BJ (cell line): ENCODE measurements at places on chromosomes 4 and X.

DNA sequence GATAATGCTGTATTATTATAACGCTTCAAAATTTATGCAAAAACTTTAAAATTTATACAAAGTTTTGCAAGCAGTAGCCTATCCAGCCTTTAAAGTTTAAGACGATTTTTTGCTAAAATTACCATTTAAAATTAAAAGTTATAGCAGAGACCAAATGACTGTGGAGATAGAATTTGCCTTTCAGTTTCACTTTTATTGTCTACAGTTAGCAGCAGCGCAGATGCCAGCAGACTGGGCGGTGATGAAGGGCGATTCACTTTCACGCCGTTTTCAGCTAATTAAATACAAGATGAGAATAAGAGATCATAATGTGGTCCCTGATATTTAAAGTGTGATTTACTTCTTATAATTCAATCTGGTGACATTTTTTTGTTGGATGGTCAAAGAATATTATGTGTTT is 1381.5 kb upstream of the ADGRL3 start:
- no peak for DNase-seq

DNA sequence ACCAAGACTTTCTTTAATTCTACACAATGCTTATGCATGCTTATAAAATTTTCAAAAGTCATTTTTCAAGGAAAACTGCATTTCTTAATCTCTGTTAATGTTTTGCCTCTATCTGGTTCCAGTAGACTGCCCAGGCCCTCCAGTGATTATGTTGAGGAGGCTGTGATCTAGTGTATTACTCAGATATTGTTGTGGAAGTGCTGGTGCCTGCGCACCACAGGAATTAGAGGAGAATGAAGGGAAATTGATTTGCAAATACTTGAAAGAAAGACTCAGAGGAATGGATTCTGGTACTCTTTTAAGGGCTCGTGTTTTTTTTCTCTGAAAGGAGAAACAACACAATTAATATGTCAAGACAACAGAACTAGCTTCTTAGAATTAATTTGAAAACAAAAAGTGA is 1015.1 kb downstream of the RPA4 start:
- DNase-seq: peak; percentile 14

DNA sequence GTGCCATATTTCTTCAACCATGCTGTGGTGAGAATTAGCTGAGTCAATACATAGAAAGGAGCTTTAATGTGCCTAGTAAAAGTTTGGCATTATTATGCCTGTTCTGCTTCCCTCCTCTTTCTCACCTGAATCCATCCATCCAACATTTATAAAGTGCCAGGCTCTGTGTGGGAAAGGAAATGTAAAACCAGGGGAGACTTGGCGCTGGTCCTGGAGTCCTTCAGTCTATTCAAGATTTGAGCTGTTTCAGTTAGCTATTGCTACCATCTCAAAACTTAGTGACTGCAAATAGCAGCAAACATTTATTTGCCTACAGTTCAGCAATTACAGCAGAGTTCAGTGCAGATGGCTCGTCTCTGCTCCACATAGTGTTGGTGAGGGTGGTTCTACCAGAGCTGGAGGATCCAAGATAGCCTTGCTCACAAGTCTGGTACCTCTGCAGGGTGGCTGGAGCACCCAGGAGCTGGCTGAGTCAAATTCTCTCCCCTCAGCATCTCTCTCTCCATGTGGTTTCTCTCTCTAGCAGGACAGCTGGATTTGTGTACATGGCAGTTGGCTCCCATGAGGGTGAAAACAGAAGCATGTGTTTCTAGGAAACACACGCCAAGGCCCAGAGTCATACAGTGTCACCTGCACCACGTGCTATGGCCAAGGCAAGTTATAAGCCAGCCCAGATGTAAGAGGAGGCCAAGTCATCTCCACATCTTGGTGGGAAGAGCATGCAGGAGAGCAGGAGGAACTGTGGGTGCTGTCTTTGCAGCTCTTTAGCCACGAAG is 77.3 kb downstream of the FHDC1 start:
- no peak for DNase-seq

- no peak for DNase-seq
Observed at GRCh38 chr4:17876943-17877342, 66.2 kb downstream of the NCAPG start.

DNA sequence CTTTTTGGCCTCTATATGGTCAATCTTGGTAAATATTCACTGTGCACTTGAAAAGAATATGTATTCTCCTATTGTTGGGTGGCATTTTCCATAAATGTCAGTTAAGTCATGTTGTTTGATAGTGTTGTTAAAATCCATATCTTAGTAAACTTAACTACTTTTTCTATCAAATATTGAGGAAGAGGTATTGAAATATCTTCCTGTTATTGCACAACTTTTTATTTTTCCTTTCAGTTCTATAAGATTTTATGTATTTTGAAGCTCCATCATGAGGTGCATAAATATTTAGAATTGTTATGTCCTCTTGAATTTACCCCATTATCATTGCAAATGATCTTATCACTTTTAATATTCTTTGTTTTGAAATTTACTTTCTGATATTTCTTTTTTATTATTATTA is 3.4 kb downstream of the GK2 start:
- no peak for DNase-seq

- peak; percentile 74 for DNase-seq
Observed at GRCh38 chr4:186932631-186933187, 209.1 kb upstream of the FAT1 start.

GRCh38 chrX:130100180-130100579 is 10.1 kb downstream of the ELF4 start:
- peak; percentile 43 for DNase-seq

- no peak for DNase-seq
Observed at GRCh38 chrX:68429216-68429615, 4.1 kb downstream of the OPHN1 start.

- DNase-seq: no peak
Observed at GRCh38 chr4:123510659-123511058, 114.1 kb downstream of the SPRY1 start.

- no peak for DNase-seq
Observed at GRCh38 chr4:164405774-164406173, 348.2 kb upstream of the SMIM31 start.

DNA sequence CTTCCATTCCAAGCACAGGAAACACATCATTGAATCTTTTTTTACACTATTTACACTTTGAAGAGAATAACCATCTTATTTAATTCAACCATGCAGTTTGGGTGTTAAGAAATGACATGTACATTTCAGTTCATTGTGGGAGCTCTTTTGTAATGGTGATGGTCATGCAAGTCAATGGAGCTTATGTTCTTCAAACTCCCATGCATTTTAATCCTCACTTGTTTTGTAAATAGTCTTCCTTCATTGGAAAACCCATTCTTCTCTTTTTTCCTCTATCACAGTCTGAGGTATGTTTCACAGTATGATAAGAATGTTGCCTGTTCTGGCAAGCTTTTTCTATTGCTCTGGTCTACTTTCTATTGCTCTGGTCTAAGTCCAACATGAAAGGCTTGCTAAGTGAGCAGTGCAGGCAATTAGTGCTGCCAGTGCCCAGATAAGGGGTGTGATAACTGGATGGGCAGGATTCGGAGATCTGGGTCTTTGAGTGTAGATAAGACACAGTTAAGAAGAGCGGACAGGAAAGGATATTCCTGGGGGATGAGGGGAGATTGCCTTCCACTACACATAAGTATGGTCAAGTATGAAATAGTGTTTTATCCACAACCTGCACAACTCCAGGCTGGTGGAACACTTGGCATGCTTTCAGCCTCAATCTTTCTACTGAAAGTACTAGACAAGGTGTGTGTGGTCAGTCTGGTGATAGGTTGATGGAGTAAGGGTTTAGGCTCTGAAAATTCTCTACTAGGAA is 17.1 kb downstream of the AFP start:
- no peak for DNase-seq

- no peak for DNase-seq
Observed at GRCh38 chrX:126272795-126273497, 106.9 kb upstream of the DCAF12L2 start.

DNA sequence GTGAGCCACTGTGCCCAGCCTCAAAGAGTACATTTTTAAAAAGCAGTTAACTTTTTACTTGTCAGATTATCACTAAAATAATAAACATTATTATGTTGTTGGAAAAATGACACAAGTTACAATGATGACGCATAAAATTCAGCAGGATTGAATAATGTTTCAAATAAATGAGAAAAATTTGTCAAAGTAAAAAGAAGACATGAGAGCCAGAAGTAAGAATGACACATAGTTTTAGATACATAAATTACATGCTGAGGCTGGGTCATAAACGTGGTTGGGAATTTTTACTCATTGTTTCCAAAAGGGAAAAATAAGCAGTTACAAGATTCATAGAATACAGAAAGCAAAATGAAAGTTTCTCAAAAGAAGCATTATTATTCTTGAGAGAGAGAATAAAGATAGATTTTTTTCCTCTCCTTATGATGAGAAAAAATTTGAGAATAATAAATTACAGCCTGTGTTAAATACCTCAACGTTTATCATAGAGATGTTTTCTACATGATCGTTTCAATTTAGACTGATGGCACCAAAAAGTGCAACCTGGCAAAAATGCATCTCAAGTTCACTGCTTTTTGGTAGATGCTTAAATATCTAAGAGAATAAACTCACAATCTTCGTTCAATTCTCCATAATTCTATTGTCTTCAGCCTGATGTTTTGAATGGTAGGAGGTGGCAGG is 40.4 kb downstream of the GUCY1B1 start:
- DNase-seq: no peak

DNA sequence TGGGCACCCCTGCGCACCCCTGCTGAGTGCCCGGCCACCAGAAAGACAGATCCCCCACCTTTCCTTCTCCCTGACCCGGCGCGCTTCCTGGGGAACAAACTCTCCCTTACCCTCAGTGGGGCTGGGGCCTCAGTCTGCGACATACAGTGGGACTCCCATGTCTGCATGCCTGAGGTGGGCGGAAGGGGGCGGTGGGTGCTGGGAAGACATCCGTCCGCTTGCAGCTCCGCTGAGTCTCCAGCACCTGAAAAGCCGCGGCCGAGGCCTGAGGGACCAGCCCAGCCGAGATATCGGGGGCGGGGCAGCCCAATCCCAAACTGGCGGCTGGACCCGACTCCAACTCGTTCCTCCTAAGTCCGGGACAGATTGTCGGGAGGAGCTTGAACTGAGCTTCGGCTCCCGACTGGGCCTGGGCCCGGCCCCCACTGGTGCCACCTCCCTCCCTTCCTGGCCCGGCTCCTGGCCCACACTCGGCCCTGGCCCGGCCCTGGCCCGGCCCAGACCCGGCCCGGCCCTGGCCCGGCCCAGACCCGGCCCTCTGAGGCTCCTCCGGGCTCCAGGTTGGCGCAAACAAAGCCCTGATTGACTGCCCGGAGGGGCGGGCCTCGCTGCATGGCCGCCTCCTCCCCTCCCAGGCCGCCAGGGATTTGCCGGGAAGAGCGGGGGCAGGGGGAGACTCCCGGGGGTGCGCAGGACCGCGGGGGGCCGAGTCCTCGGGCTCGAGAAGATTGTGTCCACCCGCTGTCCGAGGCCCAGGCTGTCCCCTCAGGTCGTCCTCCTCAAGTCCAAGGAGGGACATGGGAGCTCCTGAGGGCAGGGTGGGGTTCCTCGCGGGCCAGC is 877 bp upstream of the SLC16A2 start:
- no peak for DNase-seq

- no peak for DNase-seq
Observed at GRCh38 chrX:72305286-72306084, at the start of gene CITED1. Gene CITED1, minus strand, starts transcription at chrX:72305914. Its CDS starts 3,045 bp downstream, at chrX:72302869.

DNA sequence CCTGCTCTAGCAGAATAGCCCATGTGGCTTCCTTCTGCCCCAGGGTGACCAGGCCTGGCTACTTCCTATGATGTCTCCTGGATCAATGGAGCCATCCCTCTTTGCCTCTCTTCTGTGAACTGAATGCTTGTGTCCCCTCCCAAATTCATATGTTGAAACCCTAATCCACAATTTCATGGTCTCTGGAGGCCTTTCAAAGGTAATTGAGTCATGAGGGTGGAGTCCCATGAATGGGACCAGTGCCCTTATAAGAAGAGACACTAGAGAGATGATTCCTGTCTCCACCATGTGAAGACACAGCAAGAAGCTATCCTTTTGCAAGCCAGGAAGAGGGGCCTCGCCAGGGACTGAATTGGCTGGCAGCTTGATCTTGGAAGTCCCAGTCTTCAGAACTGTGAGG is 18.4 kb downstream of the CCKAR start:
- no peak for DNase-seq

- no peak for DNase-seq
Observed at GRCh38 chrX:48972220-48973164, 848 bp upstream of the KCND1 start.

DNA sequence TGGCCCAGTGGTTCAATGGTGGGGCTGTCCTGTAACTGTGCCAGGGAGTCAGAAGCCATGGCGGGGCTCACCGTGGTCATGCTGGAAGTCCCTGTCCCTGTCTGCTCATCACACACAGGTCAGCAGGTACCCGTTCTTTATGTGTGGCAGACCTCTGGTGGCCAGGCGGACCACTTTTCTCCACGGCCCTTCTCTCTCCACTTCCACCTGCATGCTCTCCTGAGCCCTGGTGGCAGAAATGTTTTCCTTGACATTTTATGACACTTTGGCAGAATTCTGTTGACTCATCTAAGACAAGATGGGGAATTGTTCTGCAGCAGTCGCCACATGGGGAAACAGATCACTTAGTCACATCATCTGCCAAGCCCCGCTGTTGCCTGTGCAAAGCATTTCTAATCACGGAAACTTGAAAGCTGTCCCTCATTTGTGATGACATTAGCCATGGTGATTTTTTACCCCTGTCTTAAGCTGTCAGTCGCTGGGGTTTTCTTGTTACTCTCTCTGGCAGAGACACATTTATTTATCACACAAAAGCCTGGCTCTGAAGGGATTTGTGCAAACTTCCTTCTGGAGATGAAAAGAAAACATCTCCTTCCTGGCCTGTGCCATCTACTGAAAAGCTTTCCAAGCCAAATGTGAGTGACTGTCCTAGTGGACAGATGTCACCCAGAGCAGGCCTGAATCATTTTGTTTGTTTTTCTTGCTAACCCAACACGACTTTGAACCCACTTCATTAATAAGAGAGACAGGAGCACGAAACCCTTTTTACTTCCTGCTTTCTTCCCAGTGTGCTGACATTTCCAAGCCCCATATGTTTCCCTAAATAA is 38.8 kb upstream of the STIM2 start:
- no peak for DNase-seq

- no peak for DNase-seq
Observed at GRCh38 chr4:153713866-153714646, 30.0 kb downstream of the TLR2 start.

DNA sequence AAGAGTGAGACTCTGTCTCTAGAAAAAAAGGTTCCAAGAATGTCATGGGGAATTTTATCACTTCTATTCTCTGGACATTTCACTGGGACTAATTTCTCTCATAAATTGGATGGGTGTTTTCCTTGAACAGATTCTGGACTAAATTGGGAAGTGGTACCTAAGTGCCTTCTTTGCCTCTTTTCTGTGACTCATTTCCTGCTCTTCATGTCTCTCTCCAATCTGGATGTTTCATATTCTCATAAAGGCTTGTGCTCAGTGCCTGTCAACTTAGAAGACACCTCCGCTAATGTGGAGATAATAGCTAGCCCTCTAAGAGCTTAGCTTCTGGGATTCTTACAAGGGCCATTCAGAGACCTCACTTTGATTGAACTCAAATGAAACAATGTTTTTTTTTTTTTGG is 38.0 kb upstream of the IGFBP7 start:
- no peak for DNase-seq

GRCh38 chrX:43804021-43804420 is 78.2 kb downstream of the MAOB start:
- no peak for DNase-seq

GRCh38 chr4:146073517-146073916 is 102.0 kb upstream of the LSM6 start:
- no peak for DNase-seq

- no peak for DNase-seq
Observed at GRCh38 chr4:30825008-30825770, 105.0 kb downstream of the PCDH7 start.

GRCh38 chr4:19300213-19300612 is 951.5 kb upstream of the SLIT2 start:
- peak; percentile 38 for DNase-seq
